ENCODE measurements at places on chromosomes 4 and X.

GRCh38 chr4:6031846-6032245 lies 13.6 kb upstream of the C4orf50 start:
- DNase-seq = no peak

GRCh38 chr4:156705311-156705710 lies 266.3 kb downstream of the PDGFC start:
- DNase-seq = no peak

DNA sequence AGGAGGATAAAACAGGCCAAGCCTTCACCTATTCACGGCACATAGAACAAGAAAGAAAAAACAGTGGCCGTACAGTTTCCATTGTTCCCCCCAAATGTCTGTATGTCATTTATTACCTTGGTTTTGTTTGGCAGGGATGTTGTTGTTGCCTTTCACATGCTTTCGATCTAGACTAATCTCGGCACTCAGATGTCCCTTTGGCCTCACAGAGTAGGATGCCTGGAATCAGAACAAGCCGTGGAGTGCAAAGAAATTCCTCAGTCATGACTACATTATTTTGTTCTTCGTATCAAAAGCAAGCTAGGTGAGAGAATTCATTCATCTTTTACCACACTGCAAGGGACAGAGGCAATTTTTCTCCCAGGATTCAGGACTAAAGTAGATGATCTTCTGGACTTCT lies 106.9 kb downstream of the SMIM20 start:
- DNase-seq = no peak

GRCh38 chr4:69549651-69550050 lies 53.9 kb upstream of the UGT2B4 start:
- no peak for DNase-seq

GRCh38 chr4:38788317-38788716 lies 5.5 kb upstream of the TLR10 start:
- no peak for DNase-seq

DNA sequence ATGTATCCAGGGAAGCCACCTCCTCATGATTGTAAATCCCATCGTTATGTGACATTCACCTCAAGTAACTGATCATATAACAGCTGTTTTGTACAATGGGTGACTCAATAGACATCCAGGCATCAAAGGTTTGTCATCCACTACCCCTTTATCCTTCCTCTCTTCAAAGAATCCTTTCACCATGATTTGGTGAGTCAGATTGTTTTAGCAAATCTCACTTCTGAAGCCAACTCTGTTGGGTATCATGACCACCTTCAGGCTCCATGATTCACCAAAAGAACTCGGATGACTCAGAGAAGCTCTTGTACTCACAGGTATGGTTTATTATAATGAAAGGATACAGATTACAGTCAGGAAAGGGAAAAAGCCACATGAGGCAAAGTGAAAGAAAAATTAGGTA lies 132.1 kb downstream of the PWWP3B start:
- DNase-seq = no peak

DNA sequence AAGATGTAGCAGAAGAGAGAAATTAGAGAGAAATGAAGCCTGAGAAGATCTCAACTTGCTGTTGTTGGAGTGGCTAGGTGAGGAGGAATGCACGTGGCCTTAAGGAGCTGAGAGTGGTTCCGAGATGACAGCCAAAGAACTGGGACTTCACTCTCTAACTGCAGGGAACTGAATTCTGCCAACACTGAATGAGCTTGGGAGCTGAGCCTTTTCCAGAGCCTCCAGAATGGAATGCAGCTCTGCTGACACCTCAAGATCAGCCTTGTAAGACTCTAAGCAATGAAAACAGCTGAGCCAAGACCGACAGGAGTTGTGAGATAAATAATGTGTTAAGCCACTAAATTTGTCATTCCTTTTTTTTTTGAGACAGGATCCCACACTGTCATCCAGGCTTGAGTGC lies 73.0 kb downstream of the TLL1 start:
- DNase-seq = no peak

- no peak for DNase-seq
Measured at GRCh38 chr4:11790230-11790629, 361.5 kb upstream of the HS3ST1 start.

- DNase-seq = no peak
Measured at GRCh38 chr4:156968479-156968984, 3.1 kb downstream of the PDGFC start.

DNA sequence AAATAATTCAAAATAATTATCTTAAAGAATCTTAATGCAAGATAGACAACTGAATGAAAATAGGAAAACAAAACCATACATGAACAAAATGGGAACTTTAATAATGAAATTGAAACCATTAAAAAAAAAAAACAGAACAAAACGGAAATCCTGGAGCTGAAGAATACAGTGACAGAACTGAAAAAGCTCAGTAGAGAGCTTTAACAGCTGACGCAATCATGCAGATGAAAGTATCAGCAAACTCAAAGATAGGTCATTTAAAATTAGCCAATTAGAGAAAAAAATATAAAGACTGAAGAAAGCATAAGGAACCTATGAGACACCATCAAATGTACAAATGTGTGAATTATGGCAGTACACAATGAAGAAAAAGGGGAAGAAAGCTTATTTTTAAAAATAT lies 18.8 kb downstream of the SLC25A31 start:
- DNase-seq = no peak

DNA sequence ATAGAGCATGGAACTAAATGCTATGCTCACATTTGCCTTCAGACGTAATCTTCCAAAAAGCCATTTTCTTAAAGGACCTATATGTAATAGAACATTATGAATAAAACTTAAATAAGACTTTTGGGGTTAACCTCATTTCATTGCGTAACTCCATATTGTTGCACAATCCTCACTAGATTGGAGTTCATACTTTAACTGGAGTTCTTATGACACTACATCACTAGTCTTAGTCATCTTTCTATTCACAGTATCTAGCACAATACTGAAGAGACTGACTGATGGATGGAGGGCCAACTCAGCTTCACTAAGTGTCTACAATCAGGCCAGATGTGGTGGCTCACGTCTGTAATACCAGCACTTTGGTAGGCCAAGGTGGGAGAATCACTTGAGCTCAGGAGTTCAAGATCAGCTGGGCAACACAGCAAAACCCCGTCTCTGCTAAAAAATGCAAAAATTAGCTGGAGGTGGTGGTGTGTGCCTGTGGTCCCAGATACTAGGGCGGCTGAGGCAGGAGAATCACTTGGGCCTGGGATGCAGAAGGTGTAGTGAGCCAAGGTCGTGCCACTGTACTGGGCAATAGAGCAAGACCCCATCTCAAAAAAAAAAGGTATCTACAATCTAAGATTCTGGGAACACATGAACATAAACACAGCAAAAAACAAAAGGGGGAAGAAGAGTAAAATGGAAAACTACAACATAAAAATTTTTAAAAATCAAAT lies 80.8 kb upstream of the MAB21L2 start:
- DNase-seq = no peak

GRCh38 chr4:127624173-127624572 lies 8.6 kb upstream of the INTU start:
- DNase-seq = no peak

- DNase-seq = no peak
Measured at GRCh38 chr4:183370786-183371185, 48.6 kb upstream of the CLDN24 start.

GRCh38 chr4:184163813-184164212 lies 53.9 kb downstream of the ENPP6 start:
- no peak for DNase-seq

GRCh38 chr4:6767386-6767747 lies 15.2 kb upstream of the KIAA0232 start:
- DNase-seq = no peak

GRCh38 chr4:147960971-147961370 lies 229.1 kb downstream of the ARHGAP10 start:
- DNase-seq = no peak

- DNase-seq = no peak
Measured at GRCh38 chr4:130028552-130028951, 932.6 kb downstream of the C4orf33 start.

- DNase-seq = no peak
Measured at GRCh38 chr4:74486905-74487304, 42.0 kb downstream of the AREG start.

DNA sequence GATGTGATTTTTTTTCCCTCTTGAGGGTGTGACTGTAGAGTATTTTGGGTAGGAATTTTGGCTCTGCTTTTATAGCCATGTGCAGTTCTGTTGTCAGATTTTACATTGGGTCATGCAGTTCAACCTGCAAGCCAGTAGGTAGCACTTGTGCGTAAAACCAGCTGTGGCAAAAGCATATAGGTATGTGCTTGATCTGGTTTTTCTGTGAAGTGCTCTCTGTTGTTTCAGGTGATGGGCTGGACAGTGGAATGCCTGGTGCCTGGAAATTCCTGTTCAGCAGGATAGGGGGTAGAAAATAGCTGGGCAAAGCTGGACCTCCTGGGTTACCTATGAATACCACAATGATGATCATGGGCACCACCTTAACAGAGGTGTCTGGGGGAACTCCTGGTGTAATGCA lies 584.2 kb upstream of the PCDH10 start:
- no peak for DNase-seq

GRCh38 chr4:122879001-122879400 lies 43.4 kb downstream of the NUDT6 start:
- DNase-seq = no peak

DNA sequence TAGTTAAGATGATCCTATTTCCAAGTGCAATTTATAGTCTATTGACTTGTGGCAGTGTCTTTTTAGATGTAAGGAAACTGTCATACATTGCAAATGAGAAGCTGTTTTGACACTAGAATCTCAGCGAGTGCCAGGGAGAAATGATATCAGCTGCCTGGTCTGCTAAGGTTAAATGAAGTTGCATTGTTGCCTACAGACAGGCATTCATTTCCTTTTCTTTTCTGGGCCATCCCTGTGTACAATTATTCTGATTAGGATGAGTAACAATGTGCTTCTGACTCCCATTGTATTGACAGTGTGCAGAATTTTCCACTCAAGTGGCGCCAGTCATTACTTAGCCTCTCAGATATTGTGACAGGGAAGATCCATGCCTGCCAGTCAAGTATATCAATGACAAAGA lies 231.2 kb downstream of the GPAT3 start:
- DNase-seq = no peak

DNA sequence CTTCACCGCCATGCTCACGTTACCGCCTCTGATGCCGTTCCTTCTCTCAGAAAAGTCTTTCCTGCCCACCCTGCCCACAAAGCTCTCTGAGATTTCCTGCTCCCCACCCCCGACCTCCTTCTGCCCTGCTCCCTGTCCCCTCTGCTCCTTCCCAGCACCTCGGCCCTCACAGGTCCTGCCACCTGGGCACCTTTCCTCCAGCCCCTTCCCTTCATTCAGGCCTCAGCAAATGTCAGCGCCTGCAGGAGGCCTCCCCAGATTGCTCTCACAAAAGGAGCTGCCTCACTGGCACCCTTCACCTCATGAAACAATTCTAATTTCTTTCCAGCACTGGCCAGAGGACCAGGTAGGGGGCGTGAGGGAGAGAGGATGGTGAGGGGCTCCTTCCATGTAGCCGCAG lies 33.6 kb upstream of the MXD4 start:
- no peak for DNase-seq

- DNase-seq = no peak
Measured at GRCh38 chr4:102945066-102945465, 74.4 kb downstream of the SLC9B1 start.

DNA sequence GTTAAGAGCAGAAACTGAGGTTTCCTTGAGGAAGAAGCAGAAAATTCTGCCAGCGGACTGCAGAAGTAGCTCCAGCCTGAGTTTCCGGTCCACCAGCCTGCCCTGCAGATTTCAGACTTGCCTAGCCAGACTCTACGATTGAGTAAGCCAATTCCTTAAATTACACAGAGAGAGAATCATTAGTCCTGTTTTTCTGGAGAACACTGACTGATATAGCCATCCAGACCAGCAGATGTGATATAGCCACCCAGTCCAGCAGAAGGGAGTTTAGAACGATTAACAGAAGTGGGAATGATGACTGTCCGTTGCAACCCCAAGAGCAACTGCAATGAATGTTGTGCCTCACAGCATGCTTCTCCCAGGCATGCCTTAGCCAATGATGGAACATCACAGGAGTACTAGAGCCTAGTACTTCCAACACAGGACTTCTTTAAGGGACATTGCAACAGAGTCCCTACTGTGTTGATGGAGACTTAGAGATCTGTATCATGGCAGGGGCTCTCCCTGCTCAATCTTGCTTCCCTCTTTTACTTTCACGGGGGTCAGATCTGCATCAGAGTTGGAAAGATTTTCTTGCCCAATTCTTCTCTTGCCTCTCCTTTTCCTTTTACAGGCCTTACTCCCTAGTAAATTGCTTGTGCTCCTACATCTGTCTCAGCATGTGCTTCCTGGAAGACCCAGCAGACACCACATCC lies 264.6 kb upstream of the CLNK start:
- no peak for DNase-seq

DNA sequence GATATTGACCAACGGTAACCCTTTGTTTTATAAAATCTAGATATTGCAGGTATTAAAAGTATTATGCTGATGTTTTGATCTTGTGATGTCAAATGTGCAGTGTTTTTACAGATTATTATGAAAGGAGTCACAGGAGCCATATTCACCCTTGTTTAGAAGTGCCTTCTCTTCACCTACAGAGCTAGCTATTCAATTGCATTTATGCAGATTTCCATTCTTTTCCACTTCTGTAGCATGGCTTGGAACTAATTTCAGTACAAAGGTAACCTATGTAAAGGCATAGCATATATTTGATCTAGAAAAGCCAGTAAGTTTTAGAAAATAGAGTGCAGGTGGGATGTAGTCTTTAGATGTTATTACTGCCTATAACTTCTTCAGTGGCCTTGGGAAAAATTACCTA lies 176.2 kb downstream of the GABRB1 start:
- DNase-seq = no peak

DNA sequence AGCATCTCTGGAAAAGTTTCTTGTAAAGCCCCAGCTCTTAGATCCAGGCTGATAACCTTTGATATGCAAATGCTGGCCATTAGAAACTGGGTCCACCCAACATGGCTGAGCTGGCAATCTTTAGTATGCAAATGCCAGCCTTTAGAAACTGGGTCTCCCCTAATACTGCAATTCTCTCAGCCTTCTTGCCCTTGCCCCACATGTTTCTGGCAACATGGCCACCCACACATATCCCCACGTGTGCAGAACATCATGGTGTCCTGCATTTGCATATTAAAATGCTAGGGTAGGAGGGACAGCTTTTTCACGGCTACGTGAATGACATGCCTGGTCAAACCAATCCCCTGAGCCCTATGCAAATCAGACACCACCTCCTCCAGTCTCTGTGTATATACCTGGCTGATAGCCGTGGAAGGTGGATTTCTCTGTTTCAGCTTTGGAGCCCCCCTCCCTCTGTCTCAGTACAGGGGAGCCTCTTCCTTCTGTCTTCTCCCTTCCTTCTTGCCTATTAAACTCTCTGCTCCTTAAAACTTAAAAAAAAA lies 344.0 kb upstream of the NWD2 start:
- no peak for DNase-seq

DNA sequence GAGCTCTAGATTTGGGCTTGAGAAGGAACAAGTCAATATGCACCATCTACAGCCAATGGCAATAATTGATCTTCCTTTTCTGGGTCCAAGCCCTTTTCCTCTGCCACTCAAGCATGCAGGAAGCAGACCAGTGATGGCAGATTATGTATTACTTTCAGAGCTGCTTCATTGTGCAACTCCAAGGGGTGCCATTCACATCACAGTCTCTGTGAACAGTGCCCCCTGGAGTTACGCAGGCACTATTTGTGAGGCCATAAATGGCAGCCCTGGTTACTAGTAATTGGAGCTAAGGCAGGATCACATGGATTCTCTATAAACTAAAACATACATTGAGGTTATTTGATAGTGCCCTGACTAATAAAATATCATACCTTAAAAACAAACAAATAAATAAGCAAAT lies 313.4 kb upstream of the SLC7A11 start:
- no peak for DNase-seq

- no peak for DNase-seq
Measured at GRCh38 chr4:10889819-10890218, 205.3 kb upstream of the CLNK start.

GRCh38 chrX:482192-482701 lies 95.5 kb upstream of the PPP2R3B start:
- DNase-seq = no peak
